Umbilical cord (tissue), 2 donors: ENCODE measurements at places on chromosomes 4 and X. TPM values are rescaled to one million over a fixed set of nuclear protein-coding genes. Genes with fewer than 3 reads are reported as not detected.

Gene RAB41
- total RNA-seq = not detected

Gene F11
- not detected for total RNA-seq

Gene INTU
- total RNA-seq = 36.6 TPM

Gene LEF1
- 15.9 TPM for total RNA-seq

DNA sequence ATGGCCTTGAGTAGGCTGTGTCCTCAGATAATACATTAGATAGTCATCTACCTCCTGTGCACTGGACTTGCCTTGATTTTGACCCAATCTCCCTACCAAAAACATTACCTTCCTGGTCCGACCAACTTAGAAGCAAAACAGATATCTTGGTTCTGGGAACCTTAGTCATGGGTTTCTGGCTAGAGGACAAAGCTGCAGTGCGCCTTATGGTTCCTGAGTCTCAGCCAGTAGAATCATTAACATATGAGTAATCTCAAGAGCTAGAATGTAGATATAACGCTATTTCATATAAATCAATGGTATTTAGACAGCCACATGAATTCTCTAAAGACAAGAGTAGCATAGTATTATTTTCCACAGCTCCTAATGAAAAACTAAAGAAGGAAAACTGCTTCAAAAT is 83.1 kb downstream of the GRIA3 start:
- peak; percentile 1 for DNase-seq

- DNase-seq = no peak
These were observed 187.2 kb downstream of the RAB28 start for GRCh38 chr4:13296986-13297385.

GRCh38 chr4:52566136-52567031 is 92.7 kb downstream of the USP46 start:
- no peak for DNase-seq

DNA sequence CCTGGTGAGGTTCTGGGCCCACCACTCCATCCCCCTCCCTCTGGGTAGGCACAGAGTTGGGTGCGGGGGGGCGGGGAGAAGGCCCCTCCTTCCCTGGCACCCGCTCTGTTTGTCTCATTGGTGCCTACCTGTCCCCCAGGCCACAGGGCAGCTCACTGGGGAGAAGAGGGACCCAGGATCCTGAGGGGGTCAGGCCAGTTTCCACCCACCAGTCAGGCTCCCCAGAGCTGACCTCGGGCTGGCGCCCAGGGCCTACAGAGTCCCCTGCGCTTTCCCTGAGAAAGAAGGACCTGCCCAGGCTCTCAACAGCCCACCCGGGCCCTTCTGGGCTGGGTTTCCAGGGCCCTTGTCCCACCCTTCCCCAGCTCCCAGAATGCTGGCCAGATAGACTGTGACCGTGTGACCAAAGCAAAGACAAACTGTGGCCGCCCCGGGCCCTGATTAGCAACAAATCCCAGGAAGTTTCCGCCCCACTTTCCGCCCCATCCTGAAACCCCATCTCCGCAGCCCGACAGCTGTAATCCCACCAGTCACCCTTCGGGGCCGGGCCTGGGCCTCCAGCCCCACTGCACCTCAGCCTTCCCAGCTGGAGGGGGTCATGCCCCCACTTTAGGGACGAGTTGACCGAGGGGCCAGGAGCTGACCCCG is 33.8 kb upstream of the FGFR3 start:
- no peak for DNase-seq

- no peak for DNase-seq
These were observed 92.1 kb downstream of the KLHL13 start for GRCh38 chrX:118024482-118024881.

Gene NWD2
- total RNA-seq = 2.4 TPM

- DNase-seq = no peak
These were observed 223.4 kb downstream of the BCOR start for GRCh38 chrX:39874202-39874816.

- peak; percentile 44 for DNase-seq
These were observed 734 bp upstream of the SH3TC1 start for GRCh38 chr4:8198206-8198905.

Gene ARMCX2
- 96.3 TPM for total RNA-seq

DNA sequence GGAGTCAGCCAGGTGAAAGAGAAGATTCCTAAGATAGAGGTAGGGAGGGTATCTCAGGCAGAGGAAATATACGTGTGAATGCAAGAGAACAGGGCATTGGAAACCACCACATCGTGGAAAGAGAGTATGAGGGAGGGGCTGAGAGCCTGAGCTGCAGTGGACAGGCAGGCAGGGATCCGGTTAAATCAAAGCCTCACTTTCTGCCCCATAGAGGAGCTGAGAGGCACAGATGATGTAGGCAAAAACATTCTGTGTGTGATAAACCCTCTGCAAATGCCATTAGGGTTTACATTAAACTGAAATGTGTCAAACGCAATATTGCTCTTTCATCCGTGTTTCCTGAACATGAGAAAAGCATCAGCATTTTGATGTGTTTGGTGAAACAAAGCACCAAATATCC is 298.1 kb upstream of the TAPT1 start:
- no peak for DNase-seq

GRCh38 chr4:124427095-124427767 is 285.3 kb downstream of the ANKRD50 start:
- no peak for DNase-seq

Gene STATH
- 5.8 TPM for total RNA-seq

DNA sequence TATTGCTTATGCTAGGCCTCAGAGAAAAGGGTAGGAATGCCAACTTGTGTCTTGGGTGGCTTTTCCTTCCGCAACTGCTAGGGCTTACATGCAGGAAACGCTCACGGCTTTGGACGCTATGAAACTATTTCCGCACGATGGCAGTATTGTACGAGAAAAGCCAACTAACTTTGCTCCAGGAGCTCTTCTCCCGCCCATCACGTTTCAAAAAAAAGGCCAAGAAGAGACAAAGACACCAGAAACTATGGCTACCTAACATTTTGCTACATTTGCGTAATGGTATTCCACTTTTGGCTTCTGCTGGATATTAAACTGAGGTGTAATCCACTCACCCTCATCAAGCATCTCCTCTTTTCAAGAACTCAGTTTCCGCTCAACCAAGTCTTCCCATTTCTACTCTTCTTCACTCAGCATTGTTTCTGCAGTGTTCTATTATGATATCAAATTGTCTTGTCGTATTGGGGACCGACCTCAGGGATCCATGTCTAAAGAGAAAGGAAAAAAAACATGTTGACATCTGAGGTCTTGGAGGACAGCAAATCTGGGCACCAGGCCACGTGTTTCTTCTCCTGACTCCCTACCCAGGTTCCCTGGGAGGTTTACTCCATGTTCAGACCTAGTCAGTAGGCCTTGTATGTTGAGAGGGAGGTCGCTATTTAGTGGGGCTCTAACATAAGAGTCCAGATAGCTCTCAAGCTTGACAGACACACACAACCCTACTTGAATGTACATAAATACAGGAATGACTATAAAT is 239.4 kb upstream of the STK26 start:
- DNase-seq = no peak

Gene VSIG4
- 45.0 TPM for total RNA-seq

Gene PIR
- 1.7 TPM for total RNA-seq

GRCh38 chrX:140507223-140507981 is 2.5 kb upstream of the SOX3 start:
- no peak for DNase-seq
